ENCODE measurements at places on chromosomes 5 and 9.

DNA sequence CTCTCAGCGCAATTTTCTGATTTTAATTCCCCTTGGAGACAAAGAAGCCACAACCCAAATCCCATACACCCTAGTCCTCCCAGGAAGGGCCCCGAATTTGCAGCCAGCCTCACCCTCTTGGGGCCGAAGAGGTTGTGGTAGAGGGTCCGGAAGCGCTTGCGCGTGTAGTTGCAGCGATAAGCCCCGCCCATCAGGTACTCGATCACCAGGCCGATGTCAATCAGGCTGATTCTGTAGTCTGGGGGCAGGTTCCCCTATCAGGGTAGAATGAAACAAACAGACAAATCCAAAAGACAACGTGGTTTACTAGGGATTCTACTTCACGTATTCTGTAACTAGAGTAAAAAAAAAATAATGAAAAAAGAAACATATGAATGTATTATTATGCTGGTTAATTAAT is 210.6 kb upstream of the KLF9 start:
- DNase-seq, result no peak

DNA sequence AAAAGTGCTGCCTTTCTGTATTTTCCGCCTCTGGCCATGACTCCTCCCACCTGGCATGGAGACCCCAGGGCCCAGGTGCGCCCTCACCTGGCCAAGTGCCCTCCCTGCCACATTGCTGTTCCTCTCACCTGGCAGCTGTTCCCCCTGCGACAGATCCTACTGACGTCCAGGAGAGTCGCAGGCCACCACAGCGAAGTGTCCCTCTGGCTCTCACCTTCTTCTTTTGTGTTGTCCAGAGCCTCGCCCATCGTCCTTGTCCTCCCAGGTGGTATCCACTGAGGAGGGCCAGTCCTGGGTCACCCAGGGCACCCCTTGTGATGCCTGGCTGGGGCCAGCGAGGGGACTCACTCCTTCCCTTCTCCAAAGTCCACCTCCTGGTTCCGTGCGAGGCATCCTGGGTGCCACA is 2.6 kb downstream of the NKD2 start:
- DNase-seq, result no peak

- no peak for DNase-seq
Measured at GRCh38 chr9:115229496-115229895, 111.5 kb upstream of the TNC start.

DNA sequence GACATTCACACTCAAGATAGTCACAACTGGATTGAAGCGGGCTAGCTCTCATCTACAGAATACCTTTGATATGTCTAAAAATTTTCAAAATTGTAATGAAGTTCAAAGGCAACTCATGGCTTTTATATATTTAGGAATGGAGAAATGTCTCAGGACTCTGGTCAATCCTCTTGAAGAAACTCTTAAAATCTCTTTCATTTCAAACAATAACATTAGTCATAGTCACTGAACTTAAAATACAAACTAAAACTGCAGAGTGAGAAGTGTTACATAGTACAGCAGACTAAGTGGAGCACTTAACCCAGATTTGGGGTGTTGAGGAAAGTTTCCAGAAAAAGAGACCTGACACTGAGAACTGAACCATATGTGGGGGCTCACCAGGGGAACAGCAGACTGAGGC is 20.7 kb downstream of the FANCC start:
- DNase-seq, result no peak

- no peak for DNase-seq
Measured at GRCh38 chr5:73940026-73940425, 314.0 kb downstream of the ARHGEF28 start.

DNA sequence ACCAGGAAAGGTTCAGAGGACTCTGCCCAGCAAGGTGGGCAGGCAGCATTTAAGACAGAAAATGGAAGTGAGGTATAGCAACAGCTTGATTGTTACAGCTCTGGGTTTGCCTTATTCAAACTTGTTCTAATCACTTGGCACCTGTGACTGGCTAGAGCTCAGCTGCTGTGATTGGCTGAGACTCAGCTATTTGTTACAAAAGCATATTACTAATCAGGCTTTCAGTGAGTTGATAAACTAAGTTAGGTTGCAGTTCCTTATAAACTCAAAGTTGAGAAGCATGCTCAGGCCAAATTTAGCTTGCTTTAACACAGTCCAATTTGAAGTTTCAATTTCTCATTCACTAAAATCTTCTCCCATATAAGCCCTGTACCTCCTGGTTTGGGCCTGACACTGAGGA is 56.3 kb downstream of the GDA start:
- no peak for DNase-seq

DNA sequence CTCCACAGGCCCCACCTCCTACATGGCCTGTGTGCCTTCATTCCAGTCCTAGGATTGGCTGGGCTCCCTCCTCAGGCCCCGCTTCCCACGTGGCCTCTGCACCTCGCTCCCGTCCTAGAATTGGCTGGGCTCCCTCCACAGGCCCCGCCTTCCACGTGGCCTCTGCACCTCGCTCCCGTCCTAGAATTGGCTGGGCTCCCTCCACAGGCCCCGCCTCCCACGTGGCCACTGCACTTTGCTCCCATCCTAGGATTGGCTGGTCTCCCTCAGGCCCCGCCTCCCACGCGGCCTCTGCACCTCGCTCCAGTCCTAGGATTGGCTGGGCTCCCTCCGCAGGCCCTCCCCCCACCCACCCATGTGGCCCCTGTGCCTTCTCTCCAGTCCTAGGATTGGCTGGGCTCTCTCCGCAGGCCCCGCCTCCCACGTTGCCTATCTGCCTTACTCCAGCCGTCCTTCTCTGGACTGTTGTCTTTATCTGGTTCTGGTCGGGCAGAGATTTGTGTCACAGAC is 45.3 kb upstream of the CACNA1B start:
- no peak for DNase-seq

- no peak for DNase-seq
Measured at GRCh38 chr5:16521521-16522483, 56.2 kb upstream of the ZNF622 start.

GRCh38 chr9:36974731-36975130 is 59.3 kb downstream of the PAX5 start:
- DNase-seq, result no peak

DNA sequence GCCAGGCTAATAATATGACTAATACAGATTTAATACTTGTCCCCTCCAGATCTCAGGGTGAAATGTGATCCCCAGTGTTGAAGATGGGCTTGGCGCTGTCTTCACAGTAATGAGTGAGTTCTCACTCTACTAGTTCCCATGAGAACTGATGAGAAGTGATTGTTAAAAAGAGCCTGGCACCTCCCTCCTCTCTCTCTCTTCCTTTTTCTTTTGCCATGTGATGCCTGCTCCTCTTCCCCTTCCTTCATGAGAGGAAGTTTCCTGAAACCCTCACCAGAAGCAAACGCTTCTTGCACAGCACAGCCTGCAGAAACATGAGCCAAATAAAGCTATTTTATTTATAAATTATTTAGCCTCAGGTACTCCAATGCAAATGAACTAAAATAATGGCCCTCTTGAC is 55.2 kb downstream of the GLDC start:
- DNase-seq, result no peak

DNA sequence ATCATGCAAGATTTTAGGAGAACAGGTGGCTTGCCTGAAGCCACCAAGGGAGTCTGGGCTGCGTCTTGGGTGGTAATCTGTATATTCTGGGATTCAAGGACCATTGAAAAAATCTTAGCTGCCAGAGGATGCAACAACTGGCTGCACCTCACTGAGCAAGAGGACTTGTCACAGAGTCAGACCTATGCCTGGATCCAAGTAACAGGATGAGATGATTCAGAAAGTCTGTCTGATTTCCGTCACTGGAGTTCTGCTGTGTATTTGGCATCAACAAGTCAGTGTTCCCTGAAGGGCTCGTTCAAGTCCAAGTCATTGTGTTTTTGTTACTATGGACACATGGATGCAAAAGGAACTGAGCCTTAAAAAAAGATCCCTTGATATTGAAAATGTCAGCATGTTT is 37.8 kb upstream of the CARTPT start:
- no peak for DNase-seq
